ENCODE measurements at places on chromosomes 5 and 9.

DNA sequence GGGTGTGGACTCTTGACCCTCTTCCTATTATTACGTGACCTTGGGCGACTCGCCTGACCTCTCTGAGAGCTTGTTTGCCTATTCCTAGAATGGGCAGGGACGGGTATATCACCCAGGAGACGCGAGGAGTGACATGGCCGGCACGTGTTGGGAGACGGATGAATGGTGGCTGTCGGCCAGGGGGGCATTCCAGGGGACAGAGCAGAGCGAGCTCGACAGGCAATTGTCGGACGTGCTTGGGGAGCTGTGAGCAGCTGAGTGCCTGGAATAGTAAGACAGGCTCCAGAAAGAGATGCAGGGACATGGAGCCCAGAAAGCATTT lies 29.3 kb upstream of the UNC5A start:
- peak; percentile 58 for DNase-seq

- no peak for DNase-seq
Observed at GRCh38 chr9:121562301-121562700, 62.7 kb upstream of the GGTA1 start.

DNA sequence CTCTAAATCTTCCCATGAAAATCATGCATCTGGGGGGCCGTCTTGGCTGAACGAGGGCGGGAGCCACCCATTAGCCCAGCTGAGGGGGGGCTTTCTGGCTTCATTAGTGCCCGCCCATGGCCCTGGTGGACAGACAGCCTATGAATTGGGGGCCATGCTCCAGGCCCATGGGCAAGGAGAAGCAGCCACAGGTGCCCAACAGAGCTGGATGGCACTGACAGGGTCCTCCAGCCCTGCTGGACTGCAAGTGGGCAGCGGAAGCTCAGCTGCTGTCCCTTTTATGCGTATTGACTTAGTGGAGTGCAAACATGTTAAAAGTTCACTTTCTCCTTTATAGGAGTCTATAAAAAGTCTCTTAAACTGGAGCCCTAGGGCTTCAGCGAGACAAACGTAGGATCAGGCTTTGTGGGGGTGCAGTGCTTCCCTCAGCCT lies 75.3 kb downstream of the MACROH2A1 start:
- DNase-seq: no peak

GRCh38 chr5:126542441-126542840 lies 52.6 kb downstream of the ALDH7A1 start:
- no peak for DNase-seq

DNA sequence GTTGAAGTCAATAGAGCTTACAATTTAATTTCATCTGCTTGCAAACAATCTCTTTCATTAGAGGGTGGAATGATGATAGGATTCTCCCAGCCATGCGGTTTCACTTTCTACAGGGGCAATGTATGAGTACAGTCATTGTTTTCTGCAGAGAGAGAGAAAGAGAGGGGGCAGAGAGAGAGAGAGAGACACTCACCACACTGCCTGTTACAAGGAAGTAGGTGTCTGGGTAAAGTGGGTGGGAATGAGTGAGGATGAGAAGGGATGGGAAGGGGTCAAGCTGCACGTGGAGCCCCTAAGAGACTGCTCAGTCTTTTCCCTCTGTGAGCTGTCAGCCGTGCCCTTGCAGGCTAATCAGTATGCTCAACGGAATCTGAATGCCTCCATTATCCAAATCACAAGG lies 454.3 kb downstream of the KDM4C start:
- no peak for DNase-seq

DNA sequence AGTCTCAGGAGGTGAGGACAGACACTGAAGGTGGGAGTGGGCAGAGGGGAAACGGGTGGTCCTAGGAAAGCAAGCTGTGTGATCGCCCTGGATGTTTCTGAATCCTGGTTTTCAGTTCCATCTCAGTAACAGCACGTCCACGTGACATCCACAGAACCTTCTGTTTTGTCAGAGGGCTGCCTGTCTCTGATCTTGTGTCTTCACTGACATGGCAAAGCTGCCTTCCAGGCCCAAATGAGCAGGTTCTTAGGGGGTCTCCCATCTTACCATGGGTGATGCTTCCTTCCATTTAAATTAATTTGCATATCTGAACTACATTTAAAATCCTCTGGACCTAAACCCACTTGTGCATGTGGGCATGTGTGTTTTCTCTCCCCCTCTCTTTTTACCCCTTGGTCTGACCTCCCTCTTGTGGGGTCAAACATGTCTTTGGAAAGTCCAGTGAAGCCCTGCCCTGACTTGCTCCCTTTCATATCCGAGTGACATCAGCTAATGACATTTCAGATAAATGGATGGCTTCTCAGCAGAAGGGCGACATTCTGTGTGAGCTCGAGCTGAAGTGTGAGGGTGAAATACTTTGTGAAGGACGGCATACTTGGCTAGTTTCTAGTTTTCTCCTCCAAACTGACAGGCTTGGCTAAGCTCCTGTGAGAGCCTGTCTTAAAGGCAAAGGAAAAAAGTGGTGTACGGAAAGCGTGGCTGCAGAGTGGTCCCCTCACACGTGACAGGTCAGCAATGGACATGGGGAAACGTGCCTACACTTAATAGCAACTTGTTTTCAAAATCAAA lies 204.8 kb upstream of the S1PR3 start:
- DNase-seq: no peak

DNA sequence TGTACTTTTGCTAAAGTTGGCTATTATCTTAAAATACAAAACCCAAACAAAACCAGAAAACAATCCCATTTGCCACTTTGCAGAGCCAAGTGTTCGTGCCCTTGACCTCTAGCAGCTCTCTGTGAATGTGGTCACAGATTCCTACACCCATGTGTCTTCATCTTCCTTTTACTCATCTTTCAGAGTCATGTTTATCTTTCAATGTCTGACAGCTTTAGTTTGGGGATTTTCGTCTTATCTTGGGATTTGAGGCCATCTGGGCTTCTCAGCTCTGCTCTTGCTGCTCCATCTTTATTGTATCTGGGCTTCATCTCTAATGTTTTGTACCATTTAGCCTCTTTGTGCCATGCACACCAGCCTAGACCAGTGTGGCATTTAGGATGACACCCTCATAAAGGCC lies 81.0 kb downstream of the DAPK1 start:
- no peak for DNase-seq

- DNase-seq: no peak
Observed at GRCh38 chr5:77262697-77263096, 52.2 kb downstream of the PDE8B start.

DNA sequence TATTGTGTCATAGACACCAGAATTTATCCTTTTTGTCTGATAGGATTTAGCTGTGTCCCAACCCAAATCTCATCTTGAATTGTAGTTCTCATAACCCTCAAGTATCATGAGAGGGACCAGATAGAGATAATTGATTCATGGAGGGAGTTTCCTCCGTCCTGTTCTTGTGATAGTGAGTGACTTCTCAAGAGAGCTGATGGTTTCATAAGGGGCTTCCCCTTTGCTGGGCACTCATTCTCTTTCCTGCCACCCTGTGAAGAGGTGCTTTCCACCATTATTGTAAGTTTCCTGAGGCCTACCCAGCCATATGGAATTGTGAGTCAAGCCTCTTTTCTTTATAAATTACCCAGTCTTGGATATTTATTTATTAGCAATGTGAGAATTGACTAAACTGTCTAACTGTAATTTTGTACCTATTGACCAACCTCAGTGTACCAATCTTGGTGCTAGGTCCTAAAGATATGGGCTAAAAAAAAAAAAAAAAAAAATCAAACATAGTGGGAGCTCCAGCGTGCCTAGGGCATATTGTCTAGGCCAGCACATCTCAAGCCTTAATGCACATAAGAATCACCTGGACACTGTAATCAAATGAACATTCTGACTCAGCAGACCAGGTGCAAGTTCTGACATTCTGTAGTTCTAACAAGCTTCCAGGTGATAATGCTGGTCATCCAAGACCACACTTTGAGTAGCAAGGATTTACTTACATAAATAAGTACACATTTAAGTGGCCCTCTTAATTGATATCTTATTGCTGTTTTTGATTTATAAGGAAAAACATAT lies 30.5 kb downstream of the ST8SIA4 start:
- no peak for DNase-seq

- no peak for DNase-seq
Observed at GRCh38 chr5:64766941-64767340, 1.6 kb downstream of the SREK1IP1 start.

- no peak for DNase-seq
Observed at GRCh38 chr9:91825422-91825821, 124.6 kb downstream of the ROR2 start.

- no peak for DNase-seq
Observed at GRCh38 chr5:113359419-113359818, 75.4 kb downstream of the TSSK1B start.

DNA sequence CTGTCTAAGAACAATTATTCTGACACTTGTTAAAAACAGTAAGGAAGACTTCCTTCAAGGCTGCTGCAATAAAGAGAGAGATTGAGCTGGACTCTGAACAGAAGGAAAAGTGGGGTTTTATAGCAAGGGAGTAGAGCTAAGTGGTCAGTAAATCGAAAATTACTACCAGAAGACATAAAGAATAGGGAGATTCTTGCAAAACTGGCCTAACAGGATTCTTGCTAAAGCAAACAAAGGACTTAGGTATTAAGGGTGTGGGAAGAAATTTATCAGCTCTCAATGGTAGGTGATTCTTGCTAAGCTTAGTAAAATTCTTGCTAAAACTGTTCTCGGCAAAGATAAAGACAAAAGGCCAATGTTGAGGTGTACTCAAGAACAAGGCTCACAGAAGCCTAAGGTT lies 300.5 kb downstream of the SLCO4C1 start:
- no peak for DNase-seq

GRCh38 chr9:6073731-6074130 lies 58.3 kb upstream of the RANBP6 start:
- no peak for DNase-seq

GRCh38 chr5:96075579-96076289 lies 114.1 kb upstream of the ELL2 start:
- no peak for DNase-seq

DNA sequence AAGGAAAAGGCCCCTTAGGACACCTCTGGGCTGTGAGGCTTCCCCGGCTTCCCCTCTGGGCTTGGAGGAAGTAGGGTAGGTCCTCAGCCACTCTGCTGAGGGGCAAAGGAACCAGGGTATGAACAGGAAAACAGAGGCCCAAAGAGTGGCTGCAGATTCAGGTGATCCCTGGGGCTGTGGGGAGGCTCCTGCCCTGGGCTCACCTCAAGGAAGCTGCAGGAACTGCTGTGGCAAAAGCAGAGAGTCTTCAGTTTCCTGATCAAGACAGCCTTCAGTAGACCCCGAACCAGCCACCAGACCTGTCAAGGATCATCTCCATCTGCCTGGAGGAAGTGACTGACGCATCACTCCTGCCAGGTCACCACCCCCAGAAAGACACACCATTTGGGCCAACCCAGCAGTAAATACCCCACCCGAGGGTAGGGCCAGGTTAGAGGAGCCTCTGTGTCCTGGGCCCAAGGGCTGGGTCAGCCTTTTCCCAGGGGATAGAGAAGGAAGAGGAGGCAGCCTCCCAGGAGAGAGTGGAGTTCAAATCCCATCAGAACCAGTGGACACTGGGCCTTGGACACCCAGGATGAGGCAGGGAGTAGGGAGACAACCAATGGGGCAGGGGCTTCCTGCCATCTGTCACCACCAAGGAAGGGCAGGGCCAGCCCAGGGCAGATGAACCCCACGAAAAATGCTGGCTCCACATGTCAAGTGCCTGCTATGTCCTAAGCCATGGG lies 5.8 kb upstream of the ST6GALNAC6 start:
- DNase-seq: peak; percentile 83

- DNase-seq: no peak
Observed at GRCh38 chr5:148826739-148827070, 294 bp downstream of the ADRB2 start.

- no peak for DNase-seq
Observed at GRCh38 chr9:88053856-88054501, 79.6 kb upstream of the CDK20 start.

GRCh38 chr9:126125177-126125576 lies 201.5 kb upstream of the MVB12B start:
- peak; percentile 7 for DNase-seq

GRCh38 chr5:98110282-98110691 lies 663.2 kb upstream of the RGMB start:
- DNase-seq: no peak

DNA sequence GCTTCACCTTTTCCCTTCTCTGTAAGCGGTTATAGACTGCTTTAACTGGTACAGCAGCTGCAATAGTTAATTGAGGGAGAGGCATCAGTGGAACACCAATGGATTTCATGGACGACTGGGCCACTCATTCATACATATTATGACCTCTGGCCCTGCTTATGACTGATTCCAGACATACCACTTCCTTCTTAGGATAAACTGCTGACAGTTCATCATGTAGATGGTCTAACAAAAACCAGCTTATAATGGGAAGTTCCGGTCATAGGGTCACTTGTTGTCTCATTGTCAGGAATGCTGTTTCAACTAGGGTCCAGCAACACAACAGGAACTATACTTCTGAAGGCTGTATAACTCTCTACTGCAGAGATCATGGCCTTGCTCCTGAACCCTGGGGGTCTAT lies 265.2 kb upstream of the RASA1 start:
- no peak for DNase-seq

- no peak for DNase-seq
Observed at GRCh38 chr9:124251605-124252378, 6.0 kb upstream of the NEK6 start.

DNA sequence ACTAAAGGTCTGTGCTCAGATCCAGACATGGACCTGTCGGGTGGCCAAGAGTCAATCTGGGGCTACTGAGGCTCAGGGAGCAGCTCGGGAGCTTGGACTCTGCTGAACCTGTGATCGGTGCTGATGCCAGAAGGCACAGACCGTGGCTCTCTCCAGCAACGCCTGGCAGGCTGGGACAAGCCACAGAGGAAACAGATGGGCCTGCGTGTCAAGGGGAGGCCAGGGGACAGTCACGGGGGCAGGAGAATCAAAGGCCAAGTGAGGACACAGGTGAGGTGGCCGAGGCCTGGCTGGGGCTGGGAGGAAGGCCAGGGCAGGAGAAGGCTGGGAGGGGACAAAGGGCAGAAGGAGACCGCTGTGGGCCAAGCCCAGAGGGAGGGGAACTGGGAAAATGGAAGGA lies 43.4 kb downstream of the EPB41L4B start:
- DNase-seq: no peak

GRCh38 chr5:17665836-17666235 lies 31.6 kb downstream of the TAF11L14 start:
- DNase-seq: no peak

DNA sequence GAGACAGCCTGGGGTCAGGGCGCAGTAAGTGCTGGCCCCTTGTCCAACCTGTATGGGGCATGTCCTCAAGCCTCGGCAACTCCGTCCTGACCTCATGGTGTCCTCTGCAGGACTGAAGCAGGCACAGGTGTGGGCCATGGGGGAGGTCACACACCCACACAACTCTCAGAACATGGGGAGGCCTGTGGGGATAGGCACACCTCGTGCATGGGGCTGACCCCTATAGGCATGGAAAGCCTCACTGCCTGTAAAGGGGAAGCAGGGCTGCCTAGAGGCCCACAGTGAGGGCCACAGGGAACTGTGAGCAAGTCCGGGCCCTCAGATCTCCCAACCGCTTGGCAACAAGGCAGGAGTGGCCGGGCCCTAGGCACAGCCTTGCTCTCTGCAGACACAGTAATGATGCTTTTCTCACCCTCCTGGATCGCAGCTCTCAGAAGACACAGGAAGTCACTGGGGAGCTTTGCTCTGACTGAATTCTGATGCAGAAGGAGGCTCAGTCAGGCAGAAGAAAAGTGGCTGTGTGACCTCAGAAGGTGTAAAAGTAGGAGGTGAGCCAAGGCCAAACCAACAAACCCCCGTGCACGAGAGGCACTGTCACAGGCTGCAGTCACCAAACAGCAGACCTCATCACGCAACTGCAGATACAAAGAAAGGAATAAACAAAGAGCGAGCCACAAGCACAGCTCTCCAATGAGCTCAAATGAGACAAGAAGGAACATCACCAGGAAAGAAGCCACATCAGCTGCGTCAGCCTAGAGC lies 5.4 kb downstream of the IPPK start:
- peak; percentile 74 for DNase-seq

All from spleen (tissue), 13 donors.